H7 (cell line): ENCODE measurements at places on chromosomes 1 and 21.

DNA sequence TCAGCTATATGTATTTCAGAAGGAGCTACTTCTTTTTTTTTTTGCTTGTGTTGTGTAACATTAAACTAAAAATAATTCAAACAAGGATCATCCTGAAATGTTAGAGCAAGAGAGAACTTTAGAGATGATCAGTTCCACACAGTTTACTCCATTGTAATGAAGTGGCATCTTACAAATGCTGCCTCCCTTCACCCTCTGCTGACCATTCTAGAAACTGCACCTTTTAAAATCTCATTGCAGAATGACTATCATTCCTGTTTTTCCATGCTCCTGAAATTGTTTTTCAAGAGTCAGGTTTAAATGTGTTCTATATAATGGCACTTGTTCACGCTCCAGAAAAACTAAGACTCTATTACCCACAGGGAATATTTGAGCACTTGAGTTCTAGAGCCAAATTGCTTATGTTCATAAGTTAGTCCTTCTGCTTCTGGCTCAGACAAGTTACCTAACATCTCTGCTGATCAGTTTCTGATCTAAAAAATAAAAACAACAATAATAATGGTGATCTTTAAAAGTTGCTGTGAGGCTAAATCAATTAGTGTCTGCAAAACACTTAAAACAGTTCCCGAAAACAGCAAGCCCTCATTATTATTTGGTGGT, 21.5 kb upstream of the SLC44A5 start:
- peak; percentile 14 for DNase-seq

DNA sequence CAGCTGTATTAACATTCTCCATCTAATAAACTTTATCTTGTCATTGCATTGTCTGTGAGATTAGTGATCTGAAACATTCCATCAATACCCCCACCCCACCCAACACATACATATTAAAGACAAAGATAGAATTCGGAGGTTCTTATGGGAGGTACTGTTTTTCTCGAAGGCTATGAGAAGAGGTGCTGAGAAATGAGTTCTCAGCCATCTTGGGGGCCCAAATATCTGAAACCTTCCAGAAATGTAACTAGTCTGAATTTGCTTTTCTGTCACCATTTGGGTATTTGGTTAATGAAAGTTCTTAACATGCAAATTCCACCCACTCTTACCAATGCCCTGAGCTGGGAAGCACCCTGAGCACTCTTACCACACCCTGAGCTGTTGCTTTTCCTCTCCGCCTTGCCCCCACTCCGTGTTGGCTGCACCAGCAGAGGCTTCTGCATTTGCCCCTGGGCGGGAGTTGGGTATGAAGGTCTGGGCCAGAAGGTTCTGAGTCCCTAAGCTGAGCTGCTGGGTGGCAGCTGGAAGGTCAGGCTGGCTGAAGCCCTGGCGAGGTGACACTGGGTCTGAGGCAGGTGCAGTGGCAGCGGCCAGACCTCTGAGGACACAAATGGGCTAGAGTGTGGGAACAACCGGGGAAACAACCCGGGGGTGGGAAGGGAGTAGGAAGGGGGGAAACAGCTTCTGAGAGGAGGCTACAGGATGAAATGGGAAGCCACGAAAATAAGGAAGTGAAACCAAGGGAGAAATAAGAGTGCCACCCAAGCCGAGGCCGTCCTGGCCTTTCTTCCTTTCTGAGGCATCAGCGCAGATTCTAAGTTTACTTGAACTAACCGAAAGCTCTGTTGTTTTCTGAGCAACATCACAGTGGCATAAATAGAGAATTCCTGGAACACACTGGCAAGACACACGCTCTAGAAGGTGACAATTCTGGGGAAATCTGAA, 26.3 kb upstream of the IER5 start:
- DNase-seq: no peak

- peak; percentile 55 for DNase-seq
These were observed 13.5 kb downstream of the TRABD2B start for GRCh38 chr1:47983691-47984090.

DNA sequence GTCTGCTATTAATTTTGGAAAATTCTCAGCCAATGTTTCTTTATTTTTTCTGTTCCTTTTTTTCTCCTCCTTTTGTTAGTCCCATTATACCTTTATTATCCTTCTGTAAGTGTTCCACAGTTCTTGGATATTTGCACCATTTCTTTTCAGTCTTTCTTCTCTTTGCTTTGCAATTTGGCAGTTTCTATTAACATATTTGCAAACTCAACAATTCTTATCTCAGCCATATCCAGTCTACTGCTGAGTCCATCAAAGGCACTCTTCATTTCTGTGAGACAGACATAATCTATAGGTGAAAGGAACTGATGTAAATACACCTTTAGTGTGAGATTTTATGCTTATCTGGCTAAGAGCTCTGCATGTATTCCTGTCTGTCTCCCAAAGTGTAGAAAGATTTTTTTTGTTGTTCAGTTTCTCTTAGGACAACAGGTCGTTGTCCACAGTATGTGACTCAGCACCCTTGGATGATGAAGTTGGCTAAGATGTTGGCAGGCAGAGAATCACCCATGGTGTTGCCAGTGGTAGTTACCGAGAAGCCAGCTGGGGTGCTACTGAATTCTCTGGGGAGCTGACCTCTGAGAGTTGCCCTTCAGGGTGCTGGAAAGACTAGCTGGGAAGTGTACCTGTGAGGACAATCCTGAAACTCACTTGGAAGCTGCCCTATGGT, 38.4 kb downstream of the LEPR start:
- no peak for DNase-seq

GRCh38 chr1:208497866-208498541, 253.8 kb upstream of the PLXNA2 start:
- no peak for DNase-seq
